ENCODE measurements at places on chromosomes 3 and 15. TPM values are rescaled to one million over a fixed set of nuclear protein-coding genes. Genes with fewer than 3 reads are reported as not detected.

Gene GADL1
- not detected for total RNA-seq

Gene PRR20G
- total RNA-seq, result not detected

Gene NR2E3
- total RNA-seq, result 1.3 TPM

Gene PTH1R
- total RNA-seq, result 2.4 TPM

Gene TGM5
- total RNA-seq, result not detected

Gene SEMA3F
- 23.3 TPM for total RNA-seq

Gene WNT5A
- total RNA-seq, result 4.6 TPM

Gene GOLGA6L7
- total RNA-seq, result not detected

Gene TERC
- total RNA-seq, result 52.0 TPM

Gene TMIE
- not detected for total RNA-seq

Gene MYZAP
- total RNA-seq, result 15.4 TPM

Gene P2RY1
- total RNA-seq, result 5.0 TPM

Gene MED12L
- not detected for total RNA-seq

Gene SOX14
- not detected for total RNA-seq

Gene RAD51
- 1.2 TPM for total RNA-seq
